ENCODE measurements at places on chromosomes 2 and 18.
A peak's percentile ranks its signal among the peaks of the same experiment; 100 is the strongest.

- DNase-seq = no peak
Measured at GRCh38 chr18:9741406-9741792, 33.3 kb downstream of the RAB31 start.

DNA sequence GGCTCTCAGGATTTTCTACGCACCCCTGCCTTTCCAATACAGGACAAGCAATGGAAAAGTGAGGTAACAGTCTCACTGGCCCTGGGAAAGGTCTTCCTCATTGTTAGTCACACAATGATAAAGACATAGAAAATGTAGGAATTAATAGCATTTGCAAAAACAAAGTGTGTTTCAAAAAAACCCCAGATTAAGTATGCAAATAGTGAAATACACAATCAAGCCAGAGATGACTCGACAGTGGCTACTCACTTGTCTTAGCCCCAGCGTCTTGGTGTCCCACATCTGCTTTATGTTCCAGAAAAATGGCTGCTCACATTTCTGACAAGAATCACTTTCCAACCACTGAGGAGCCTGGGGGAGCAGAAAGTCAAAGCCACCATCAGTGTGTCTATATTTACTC lies 47.0 kb upstream of the AP1S3 start:
- no peak for DNase-seq

DNA sequence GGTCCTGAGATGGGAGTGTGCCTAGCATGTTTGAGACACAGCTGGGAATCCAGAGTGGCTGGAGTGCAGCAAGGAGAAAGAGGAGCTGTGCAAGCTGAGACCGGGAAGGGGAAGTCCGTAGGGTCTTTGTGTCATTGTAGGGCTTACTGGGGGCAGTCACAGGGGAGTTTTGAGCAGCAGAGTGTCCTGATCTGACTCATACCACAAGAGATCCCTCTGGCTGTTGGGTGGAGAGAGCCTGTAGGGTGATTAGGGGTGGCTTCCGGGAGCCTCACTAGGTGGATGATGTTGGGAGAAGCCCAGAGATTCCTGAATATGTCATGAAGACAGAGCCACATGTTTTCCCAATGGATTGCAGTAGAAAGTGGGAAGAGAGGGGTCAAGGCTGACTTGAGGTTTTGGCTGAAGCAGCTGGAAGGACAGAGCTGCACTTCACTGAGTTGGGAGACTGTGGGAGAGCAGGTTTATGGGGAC lies 30.9 kb downstream of the FHOD3 start:
- no peak for DNase-seq

GRCh38 chr2:173239644-173240043 lies 115.0 kb upstream of the CDCA7 start:
- DNase-seq = no peak

DNA sequence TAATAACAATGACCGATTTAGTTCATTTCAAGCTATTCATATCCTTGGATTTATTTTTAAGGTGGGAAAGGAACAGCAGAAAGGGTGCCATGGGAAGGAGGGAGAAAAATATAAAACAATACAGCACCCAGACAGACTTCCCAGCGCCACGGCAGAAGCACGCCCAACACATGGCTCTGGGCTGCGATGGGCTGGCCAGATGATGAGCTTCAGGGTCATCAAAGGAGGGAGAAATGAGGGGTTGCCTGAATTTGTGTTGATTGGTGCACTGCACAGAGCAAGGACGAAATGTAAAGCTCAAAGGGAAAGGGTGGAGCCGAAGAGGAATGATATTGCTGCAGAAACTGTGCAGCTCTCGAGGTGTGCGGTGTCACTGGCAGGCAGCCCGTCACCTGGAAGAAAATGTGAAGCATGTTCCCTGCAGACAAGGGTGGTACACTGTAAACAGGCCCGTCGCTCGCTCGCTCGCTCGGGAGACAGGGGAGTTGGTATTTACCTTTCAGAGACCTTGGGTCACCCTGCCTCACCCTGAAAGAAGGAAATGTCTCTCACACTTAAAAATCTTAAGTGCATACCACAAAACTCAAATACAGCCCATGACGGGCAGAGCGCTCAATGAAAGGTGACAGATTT lies 195.5 kb upstream of the CTAGE1 start:
- no peak for DNase-seq

DNA sequence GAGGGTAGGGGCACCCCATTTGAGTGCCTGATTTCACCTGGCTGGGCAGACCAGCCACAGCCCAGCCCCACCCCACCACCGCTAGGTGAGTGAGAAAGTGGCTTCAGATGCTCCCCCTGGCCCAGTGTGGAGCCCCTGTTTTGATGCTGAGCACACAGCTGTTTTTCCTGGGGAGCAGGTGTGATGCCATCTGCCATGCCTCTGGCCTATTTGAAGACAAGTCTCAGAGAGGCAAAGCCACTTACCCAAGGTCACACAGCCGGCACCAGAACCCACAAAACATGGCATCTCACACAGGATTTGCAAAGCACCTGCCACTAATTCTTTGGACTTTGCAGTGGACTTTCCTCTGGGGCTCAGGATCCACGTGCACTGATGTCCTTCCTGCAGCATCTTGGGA lies 131.3 kb downstream of the INHBB start:
- DNase-seq = no peak

DNA sequence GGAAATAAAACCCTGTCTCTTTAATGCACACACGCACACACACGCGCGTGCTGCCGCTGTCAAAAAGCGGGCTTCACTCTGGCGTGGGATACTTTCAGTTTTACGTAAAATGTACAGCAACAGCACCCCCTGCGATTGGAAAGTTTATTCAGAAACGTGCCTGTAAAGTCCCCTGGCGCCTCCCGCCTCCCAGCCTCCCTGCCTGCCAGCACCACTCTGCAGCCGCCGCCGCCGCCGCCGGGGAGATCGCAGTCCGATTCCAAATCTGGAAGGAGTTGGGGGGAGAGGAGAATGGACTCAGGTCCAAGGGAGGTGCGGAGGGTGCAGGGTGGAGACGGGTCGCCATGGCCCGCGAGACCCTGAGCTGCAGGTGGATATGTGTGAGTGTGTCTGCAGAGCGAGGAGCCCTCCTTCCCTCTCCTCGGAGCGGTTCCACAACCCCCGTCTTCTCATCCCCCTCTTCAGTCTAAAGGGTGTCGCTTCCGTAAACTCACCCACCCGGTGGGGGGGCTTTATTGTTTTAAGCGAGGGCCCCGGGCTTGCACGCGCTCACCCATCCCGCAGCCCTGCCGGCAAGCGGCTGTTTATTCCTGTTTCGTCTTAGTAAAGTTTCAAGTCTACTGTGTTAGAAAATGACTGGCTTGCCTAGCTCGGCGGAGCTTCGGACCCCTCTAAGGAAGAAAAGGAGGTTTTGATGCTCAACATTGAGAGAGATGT lies 1.8 kb upstream of the BCL11A start:
- peak; percentile 84 for DNase-seq

GRCh38 chr18:49251451-49251850 lies 209.0 kb downstream of the DYM start:
- peak; percentile 88 for DNase-seq

DNA sequence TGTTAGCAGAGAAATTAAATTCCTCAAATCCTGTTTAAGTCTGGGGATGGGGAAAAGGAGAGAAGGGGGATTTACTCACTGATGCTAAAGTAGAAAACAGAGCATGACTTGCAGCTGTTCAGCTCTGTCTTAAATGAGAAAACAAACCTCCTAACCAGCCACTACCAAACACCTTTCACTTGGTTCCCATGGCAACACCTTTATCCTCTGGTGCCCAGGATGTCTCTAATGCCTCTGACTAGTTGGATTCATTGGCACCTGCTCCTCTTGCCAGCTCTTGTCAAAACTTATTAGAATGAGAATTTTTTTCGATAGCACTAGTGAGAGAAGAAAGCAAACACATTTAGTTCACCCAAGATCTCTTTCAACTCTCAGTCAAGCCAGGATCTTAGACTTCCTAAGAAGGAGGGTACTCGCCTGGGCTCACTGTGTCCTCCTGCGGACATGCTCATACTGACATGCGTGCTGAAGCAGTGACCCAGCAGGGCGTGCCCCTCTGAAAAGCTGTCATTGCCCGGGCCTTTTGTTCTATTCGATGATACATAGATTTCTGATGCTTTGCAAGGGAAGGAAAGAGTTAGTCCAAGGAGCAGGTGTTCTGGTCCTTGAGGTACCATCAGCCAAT lies 656.0 kb upstream of the CELF4 start:
- DNase-seq = peak; percentile 51

DNA sequence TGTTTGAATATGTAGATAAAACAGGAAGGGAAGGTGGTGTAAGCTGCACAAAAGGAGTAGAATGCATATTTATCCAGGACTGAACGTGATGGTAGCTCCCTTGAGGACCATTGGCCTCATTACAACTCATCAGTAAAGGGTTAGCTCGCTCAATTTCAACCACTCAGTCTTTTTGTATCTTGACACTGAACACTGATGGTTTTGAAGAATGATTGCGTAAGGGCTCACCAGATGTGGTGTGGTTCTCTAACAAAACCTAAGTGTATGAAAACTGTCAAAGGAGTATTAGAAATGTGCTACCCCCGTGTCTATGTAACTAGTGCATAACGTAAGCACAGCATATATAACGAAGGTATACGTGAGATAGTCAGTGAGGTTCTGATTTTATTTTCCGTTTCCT lies 272.4 kb upstream of the THSD7B start:
- DNase-seq = peak; percentile 18

- no peak for DNase-seq
Measured at GRCh38 chr2:67272195-67272594, 124.9 kb upstream of the ETAA1 start.

- DNase-seq = no peak
Measured at GRCh38 chr2:30768708-30769480, 38.4 kb downstream of the CAPN13 start.

DNA sequence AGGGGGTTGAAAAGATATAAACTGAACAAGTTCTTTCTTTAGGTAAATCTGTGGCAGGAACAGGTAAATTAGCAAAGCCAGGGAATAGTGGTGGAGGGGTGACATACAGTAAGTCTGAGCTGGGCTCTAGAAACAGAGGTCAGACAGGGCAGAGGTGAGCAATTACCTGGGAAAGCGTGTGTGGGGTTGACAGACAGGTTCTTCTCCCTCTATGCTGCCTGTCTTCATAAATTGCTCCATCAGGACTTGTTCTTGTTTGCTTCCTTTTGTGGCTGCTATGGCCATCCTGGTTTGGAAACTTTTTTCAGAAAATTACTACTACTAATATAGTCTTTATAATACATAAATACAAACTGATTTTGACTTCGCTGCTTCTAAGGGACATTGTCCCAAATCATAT lies 3.4 kb upstream of the ANKRD12 start:
- no peak for DNase-seq

GRCh38 chr2:239310401-239311061 lies 90.3 kb downstream of the HDAC4 start:
- DNase-seq = no peak

GRCh38 chr2:26901326-26902183 lies 53.6 kb downstream of the DPYSL5 start:
- DNase-seq = peak; percentile 74

GRCh38 chr2:203062126-203062525 lies 47.5 kb downstream of the NBEAL1 start:
- DNase-seq = no peak

DNA sequence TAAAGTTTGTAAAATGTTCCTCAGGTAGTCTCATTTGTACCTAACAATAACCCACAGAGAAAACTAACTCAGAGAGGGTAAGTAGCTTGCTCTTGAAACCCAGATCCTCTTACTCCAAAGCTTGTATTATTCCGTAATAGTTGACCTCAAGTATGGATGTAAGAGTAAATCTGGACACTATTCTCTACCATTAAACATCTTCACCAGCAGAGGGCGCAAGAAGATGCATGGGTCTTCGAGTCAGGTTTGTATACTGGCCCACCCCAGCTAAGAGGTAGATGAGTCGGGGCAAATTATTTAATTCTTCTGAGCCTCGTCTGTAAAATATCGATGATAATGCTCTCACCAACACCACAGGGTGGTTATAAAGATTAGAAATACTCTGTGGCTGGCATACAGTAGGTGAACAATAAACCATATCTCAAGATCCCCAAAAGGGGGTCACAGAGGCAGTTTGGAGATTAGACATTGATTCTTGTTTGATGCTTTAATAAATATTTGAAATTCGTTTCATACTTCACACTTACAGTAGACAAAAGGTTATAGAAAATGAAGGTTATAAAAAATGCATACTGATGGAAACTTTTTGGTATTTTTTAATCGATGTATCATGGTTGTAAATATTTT lies 3.5 kb upstream of the CABLES1 start:
- peak; percentile 90 for DNase-seq

- peak; percentile 14 for DNase-seq
Measured at GRCh38 chr18:44901283-44901682, 220.6 kb downstream of the SETBP1 start.

GRCh38 chr2:127037476-127037875 lies 69.5 kb downstream of the BIN1 start:
- DNase-seq = no peak

- no peak for DNase-seq
Measured at GRCh38 chr18:13810950-13811485, 12.9 kb upstream of the MC5R start.

GRCh38 chr2:99524056-99524455 lies 34.2 kb upstream of the REV1 start:
- peak; percentile 98 for DNase-seq

- DNase-seq = peak; percentile 66
Measured at GRCh38 chr18:54671291-54671881, 80.3 kb downstream of the DYNAP start.

GRCh38 chr18:47283476-47283875 lies 32.0 kb upstream of the SKOR2 start:
- DNase-seq = peak; percentile 65

DNA sequence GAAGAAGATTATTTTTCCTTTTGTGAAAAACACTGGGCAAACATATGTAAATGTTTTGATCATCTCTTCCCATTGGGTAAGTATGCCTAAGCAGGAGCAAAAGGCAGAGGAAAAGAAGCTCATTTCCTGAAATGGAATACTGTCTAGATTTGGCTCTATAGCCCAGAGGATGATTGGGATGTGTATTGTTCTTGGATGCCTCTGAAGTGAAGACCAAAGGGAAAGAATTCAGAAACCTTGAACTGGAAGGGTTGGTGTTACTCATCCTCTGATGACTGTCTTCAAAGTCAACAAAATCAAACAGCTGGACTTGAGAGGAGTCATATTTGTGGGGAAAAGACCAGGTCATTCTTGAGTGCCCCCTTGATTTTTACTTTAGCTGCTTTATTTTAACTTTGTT lies 112.6 kb upstream of the NT5C1B start:
- no peak for DNase-seq

- no peak for DNase-seq
Measured at GRCh38 chr2:49988276-49988675, 834.0 kb upstream of the FSHR start.

Measured in NCI-H82 (cell line).